Tibial artery (tissue), 4 donors: ENCODE measurements at places on chromosomes 13 and 19.

GRCh38 chr13:61880578-61881283 lies 465.1 kb upstream of the PCDH20 start:
- no peak for DNase-seq

DNA sequence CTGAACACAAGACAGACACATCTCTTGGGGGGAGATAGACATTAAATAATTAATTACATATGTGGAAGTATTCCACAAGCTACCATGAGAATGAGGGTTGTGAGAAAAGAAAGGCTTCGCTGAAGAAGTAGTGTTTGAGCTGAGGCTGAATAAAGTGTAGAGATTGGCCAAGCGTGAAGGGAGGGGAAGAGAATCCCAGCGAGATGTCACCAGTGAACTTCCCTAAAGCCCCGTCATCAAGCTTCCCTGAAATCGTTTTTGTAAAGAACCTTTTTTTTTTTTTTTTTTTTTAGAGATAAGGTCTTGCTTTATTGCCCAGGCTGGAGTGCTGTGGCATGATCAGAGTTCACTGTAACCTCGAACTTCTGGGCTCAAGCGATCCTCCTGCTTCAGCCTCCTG lies 235.2 kb downstream of the KCNRG start:
- DNase-seq = no peak

DNA sequence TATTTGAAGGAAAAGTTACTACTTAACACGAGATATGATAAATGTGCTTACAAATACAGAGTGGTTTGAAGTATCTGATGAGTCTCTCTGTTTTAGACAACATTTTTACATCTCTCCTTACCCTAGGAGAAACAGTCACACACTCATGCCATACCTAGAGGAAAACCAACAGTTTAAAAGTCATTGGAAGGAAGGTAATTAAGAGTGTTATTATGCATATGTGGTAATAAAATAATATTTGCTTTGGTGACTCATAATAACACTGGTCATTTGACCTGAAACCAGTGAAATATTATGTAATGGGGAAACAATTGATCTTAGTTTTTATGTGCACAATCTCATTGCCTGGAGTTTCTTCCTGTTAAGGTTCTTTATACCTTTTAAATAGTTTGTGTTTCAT lies 136.9 kb upstream of the SOX21 start:
- no peak for DNase-seq

GRCh38 chr13:79973533-79973963 lies 367.4 kb downstream of the SPRY2 start:
- DNase-seq = no peak

- no peak for DNase-seq
Measured at GRCh38 chr13:95137096-95137495, 164.2 kb downstream of the ABCC4 start.

DNA sequence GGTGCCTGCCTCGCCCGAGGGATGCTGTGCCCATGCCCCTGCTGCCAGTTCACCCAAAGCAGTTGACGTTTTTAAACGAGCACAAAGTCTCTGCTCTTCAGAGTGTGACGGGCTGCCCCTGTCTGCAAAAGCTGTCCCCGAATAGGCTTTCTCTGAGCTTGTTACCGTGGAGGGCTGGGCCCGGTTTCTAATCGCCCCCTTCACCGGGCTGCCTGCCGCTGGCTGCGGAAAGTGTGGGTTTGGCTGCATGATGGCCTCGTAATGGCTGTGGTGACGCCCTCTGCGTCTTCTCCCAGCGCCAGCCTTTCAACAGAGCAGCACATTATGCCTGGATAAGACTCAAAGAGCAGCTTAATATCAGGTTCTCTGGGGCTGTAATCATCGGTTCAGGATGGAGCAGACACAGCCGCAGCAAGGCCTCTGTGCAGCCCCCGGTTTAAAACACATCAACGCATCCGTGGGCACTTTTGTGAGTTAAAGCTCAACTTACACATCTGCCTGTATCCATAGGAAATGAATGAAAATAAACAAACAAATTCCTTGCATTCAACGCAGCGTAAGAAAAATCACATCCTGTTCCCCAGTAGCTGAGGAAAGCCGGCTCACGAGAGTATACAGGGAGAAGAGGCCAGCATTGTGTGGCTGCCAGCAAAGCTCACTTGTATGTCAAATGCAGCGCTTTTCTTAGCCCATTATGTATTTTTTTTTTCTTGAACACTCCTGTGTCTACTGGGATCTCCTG lies 166.4 kb upstream of the SOX1 start:
- no peak for DNase-seq

GRCh38 chr13:89163096-89163495 lies 1491.9 kb downstream of the SLITRK5 start:
- DNase-seq = no peak

- DNase-seq = no peak
Measured at GRCh38 chr19:49427855-49428546, 2.8 kb downstream of the GFY start.

- no peak for DNase-seq
Measured at GRCh38 chr13:30266756-30267155, 40.6 kb downstream of the KATNAL1 start.

- no peak for DNase-seq
Measured at GRCh38 chr13:114015111-114015968, 41.5 kb upstream of the C13orf46 start.

DNA sequence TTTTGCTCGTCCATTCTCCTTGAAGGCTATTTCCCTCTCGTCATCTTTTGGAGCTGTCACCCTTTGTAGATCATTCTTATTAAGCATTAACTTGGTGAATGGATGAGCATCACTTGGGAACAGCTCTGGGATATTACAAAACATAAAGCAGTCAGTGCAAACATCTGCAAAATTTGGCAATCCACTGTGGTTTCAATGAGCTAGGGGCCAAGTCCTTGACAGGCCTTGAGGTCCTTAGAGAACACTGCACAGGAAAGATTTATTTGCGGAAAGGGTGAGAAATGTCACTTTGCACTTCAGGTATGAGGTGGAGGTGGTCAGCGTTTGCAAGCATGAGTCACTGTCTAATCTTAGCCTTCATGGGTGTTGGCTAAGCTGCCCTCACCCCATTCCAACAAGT lies 239.7 kb upstream of the MAB21L1 start:
- DNase-seq = no peak

DNA sequence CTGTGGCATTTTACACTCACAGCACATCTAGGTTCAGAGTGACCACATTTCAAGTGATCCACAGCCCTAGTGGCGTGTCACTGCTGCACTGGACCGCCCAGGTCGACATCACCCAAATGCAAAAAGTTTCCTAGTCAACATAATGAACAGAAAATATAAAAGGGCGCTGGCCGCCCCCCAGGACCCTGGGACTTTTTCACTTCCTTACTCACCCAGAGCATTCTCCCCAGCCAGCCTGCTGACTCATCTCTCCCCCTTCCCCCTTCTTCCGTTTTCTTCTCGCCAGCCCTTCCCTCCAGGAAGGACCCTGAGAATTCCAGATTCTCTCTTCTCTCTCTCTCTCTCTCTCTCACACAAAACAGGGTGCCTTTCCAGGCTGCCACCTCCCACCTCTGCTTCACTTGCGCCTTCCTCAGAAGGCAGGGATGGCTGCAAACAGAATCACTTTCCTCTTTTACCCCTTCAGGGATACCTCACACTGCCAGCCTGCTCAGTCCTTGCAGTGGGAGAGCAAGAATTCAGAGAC lies 21.0 kb upstream of the GRWD1 start:
- DNase-seq = no peak

DNA sequence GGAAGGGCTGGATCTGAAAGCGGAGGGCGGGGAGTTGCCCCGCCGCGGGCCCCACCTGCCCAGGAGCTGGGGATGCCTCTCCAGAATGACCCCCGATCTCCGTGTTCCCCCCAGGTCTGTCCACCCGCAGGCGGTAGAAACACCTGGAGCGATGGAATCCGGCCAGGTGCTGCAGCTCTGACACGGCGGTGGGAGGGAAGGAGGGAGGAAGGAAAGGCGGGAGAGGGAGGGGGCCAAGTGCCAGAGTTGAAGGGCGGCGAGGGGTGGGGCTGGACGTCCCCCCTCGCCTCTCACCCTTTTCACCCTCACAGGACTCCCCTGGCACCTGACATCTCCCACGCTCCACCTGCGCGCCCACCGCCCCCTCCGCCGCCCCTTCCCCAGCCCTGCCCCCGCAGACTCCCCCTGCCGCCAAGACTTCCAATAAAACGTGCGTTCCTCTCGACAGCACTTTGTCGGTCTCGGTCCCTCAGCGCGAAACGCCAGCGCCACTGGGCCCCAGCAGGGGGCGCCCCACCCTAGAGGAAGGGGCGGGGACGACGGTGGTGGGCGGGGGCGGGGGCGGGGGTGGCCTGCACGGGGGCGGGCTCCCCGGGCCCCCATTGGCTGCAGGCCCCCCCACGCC lies 337 bp upstream of the FXYD7 start:
- DNase-seq = peak; percentile 36

GRCh38 chr13:42567906-42568305 lies 6.0 kb upstream of the TNFSF11 start:
- DNase-seq = no peak

- DNase-seq = no peak
Measured at GRCh38 chr13:25112695-25113255, 16.8 kb downstream of the PABPC3 start.

GRCh38 chr13:111541752-111542529 lies 221.5 kb downstream of the TEX29 start:
- peak; percentile 29 for DNase-seq

DNA sequence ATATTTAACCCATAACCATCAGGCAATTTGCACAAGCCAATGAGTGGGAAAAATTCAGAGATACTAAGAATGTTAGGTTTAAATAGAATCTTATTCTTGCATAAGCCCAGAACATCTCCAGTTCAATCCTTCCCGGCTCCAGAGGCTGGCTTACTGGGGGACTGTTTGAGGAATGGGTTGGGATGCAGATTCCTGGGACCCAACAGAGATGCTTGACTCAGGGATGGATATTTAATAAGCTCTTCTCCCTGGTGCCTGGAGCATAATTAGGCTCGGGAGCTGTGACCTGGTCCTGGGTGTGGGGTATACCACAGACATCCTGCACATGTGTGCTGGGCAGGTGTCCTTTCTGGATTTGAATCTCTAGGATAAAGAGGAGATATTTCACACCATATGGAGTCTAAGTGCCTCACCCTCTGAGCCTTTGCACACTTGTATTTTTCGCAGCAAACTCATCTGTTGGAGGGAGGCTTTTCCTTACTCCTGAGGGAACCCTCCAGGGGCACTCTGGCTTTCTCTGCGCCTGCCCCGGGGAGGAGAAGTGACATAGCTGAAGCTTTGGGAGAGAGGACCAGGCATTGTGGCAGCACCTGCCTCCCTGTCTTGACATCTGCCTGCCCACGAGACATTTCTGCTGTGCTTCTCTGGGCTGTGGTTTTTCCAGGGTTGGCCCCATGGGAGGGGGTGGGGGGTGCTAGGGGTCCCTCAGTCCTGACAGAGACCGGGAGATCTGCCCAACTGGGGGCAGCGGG lies 36.1 kb upstream of the ANKRD10 start:
- no peak for DNase-seq

- peak; percentile 78 for DNase-seq
Measured at GRCh38 chr13:110319774-110320509, 12.9 kb downstream of the COL4A2 start.
